ENCODE measurements at places on chromosomes 11 and 22.

DNA sequence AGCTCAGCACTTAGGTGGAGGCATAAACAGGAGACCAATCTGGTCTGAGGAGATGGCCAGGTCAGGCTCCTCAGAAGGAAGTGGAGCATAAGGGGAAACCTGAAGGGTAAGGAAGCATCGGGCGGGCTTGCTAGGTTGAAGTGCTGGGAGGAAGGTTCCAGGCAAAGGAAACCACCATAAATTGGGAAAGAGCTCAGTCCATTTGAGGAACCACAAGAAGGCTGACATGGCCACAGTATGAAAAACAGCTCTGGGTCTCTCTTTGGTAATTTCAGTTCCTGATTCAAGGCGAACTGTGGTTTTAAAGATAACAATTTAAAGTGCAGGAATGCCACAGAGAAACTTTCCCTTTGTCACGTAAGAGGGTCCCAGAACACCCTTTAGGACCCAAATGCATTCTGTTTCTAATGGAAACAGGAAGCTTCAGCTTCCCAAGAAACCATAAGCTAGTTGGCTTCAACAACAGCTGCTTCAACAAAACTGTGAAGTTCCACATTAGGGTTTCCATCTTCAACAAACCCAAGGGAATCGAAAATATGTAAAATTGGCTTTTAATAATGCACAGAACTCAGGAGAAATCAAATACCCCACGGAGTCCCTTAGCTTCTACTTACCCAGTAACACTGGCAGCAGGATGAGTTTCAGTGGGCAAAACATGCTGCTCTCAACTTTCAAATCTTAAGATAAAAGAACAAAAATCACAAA is 10.4 kb downstream of the JAML start:
- DNase-seq, result peak; percentile 49

- DNase-seq, result no peak
Observed at GRCh38 chr11:37963440-37963839, 1365.4 kb upstream of the RAG2 start.

DNA sequence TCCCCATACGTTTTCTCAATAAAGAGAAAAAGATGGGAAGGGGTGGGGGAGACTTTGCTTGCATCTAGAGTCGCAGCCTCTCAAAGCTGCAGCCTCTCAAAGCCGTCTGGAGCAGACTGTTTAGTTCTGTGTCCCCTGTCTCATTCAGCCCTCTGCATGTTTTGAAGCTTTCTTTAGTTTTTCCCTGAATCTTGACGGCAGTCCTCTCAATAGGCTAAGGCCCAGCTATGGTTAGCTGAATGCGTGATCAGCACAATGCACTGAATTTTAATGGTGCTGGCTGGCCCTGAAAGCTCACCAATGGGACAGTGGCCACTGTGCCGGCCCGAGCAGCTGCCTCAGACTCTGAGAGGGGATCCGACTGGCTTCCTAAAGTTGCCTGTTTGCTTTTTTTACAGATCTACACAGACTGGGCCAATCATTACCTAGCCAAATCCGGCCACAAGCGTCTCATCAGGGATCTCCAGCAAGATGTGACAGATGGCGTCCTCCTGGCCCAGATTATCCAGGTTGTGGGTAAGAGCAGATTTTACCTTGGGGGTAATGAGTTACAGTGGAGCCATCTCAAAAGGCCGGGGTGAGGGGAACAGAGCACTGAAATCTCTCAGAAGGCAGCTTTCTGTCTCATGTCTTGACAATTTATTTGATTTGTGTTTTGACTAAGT is 119.6 kb downstream of the NAV2 start:
- no peak for DNase-seq

- DNase-seq, result no peak
Observed at GRCh38 chr11:43736502-43737200, 56.1 kb downstream of the HSD17B12 start.

GRCh38 chr22:43228330-43228729 is 41.4 kb upstream of the TTLL12 start:
- peak; percentile 79 for DNase-seq

- DNase-seq, result peak; percentile 19
Observed at GRCh38 chr11:65960824-65961266, 689 bp upstream of the SART1 start.

DNA sequence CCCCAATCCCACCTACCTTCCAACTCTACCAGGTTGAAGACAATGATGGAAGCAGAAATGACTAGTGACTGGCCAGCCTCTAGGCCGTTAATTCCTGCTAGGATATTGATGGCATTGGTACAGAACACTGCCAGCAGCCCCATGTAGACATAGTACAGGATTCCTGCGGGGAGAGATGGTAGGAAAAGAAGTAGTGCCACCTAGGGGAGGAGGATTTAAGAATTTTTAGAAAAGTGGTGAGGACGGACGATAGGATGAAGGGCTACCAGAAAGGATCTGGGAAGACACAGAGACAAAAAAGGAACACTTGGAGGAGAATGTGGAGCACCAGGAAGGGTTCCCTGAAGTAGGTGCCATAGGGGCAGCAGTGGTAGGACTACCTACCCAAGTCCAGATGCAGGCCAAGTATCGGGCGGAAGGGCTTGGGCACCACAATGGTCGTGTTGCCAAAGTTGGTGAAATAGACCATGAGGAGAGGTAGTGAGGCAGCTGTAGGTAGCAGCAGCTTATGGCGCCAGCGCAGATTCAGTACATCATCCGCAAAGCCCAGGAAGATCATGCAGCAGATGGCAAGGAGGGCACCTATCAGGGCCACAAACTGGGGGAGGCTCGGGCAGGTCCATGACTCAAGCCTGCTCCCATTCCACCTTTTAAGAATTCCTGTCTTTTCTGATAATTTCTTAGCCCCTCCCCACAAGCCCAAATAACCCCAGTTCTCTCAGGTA is 1.2 kb downstream of the DPAGT1 start:
- peak; percentile 76 for DNase-seq

- no peak for DNase-seq
Observed at GRCh38 chr11:7252683-7253213, 1.0 kb downstream of the SYT9 start.

DNA sequence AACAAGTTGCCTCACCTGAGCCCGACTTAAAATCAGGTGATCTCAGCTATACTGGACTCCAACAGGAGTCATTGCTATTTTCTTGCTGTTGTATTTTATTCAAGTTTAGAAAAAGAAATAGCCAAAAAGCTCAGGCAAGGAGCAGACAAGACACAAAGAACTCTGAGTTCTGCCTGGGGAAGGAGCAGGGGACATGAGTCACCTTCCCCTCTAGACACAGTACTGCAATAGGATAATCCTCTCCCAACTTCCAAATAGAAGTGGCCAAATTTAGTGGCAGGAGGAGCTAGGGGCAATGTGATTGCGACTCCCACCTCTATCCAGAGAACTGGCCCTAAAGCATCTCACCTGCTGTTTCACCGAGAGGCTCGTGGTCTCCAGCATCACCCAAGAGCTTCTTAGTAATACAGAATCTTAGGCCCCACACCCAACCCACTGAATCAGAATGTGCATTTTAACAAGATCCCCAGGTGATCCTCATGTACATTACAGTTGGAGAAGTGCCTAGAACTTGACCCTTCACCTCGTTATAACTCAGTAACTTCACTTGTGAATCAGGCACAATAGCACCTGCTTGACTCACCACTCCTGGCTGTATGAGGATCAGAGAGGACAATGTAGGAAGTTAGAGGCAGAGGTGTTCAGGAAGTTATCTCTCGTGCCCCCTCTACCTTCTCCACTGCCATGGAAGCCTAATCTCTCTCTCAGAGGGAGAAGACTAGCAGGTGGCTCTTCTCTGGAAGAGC is 56.8 kb upstream of the FBXO3 start:
- DNase-seq, result no peak

DNA sequence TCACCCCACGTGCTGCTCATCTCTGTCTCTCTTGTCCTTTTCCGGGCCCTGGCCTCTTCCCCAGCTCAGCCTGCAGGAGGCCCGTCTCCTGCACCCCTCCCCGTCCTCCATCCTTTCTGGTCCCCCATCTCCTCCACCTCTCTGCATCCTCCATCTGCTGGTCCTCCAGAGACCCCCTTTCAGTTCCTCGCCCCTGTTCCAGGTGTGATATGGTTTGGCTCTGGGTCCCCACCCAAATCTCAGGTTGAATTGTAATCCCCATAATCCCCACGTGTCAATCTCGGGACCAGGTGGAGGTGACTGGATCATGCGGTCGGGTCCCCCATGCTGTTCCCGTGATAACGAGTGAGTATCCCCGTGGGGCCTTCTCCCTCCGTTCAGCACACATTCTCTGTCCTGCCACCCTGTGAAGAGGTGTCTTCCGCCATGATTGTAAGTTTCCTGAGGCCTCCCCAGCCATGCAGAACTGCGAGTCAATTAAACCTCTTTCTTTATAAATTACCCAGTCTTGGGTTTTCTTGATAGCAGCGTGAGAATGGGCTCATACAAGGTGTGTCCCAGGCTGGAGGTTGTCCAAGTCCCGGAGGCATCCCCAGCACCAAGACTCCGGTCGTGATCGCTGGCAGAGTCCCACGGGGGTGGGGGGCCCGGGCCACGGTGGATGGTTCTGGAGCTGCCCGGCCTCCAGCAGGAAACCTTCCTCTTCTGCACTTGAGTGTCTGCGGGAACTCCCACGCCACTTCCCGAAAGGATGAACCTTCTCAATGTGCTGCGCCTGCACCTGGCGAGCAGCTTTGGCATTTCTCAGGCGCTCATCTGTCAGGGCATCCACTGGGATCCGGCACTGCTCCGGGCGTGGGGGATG is 29.0 kb upstream of the TOLLIP start:
- DNase-seq, result no peak

GRCh38 chr22:36317658-36318271 is 64.8 kb downstream of the APOL1 start:
- DNase-seq, result no peak

GRCh38 chr11:113960702-113961330 is 14.1 kb upstream of the HTR3A start:
- DNase-seq, result no peak

DNA sequence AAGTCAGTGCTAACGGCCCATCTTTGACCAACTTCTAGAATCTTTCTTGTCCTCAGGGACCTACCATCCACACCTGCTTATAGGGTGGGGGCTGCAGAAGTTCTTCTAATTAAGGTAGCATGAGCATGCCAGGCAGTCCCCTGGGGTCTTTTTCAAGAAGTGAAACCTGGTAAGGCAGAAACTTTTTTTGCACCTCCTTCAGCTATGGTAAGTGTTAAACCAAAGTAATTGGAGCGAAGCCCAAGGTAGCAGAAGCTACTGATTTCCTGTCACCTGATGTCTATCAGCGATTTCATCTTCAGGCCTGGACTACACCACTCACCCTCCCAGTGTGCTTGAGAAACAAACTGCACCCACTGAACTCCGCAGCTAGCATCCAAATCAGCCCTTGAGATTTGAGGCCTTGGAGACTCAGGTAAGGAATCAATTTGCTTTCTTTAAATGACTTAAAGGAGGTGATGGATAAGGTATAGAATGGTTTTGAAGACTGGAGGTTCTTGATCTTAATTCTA is at the start of gene MS4A1:
Gene MS4A1, plus strand, starts transcription at position 317 of the 512 bp plus-strand sequence. CDS start 6,528 bp downstream, outside the sequence.
- DNase-seq, result no peak

- peak; percentile 75 for DNase-seq
Observed at GRCh38 chr11:124762105-124762623, at the start of gene ESAM. Gene ESAM (minus strand): TSS chr11:124762290. CDS start chr11:124762154, 136 bp downstream.

GRCh38 chr11:82701847-82702520 is 31.7 kb downstream of the FAM181B start:
- peak; percentile 68 for DNase-seq

DNA sequence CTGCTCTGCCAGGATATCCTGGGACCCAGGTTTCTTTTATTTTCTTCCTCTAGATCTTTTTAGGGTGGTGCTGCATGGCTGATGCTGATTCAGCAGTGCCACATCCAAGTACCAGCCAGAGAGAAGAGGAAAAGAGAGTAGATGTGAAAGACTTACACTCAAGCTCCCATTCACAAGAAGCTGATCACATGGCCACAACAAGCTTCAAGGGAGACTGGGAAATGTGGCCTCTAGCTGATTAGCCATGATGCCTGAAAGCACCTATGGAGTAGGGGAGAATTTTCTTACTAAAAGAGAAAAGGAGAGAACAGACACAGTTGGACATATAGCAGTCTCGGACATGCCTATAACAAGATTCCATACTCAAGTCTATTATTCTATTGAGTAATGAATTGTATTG is 34.4 kb upstream of the FJX1 start:
- no peak for DNase-seq

- no peak for DNase-seq
Observed at GRCh38 chr11:10109806-10110205, 184.2 kb downstream of the SBF2 start.

DNA sequence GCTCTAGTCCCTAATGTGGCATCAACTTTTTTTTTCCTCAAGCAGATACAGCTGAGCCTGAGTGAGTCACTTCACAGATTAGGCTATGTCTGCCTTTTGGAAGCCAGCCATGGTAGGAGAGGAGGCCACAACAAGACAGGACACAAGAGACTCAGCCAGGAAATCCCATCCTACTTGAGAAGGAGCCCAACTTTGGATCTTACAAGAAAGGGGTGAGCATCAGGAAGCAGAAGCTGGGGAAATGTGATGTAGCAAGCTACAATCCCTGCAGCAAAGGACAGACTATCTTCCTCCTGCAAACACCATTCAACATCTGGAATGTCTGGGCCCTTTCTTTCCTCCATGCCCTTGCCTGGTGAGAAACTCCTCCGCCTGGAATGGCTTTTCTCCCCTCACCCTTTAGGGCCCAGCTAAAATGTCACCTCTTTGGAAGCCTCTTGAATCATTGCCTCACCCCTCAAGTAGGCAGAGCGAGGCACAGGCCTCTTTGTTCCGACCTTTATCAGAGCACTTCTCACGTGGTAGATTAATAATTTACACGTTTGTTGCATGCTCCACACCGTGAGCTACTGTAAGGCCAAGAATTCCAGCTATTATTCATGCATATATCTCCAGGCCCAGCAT is 156.4 kb upstream of the PITPNB start:
- peak; percentile 20 for DNase-seq

All from hematopoietic multipotent progenitor cell treated with erythropoietin and hydrocortisone succinate and interleukin-3 and kit ligand, for 6 days (in vitro differentiated cells).